Hematopoietic multipotent progenitor cell (in vitro differentiated cells): ENCODE measurements at places on chromosomes 12 and 14.

- no peak for DNase-seq
Measured at GRCh38 chr12:115004470-115005146, 320.6 kb upstream of the TBX3 start.

- no peak for DNase-seq
Measured at GRCh38 chr14:69921052-69921451, 41.8 kb downstream of the SMOC1 start.

- DNase-seq, result no peak
Measured at GRCh38 chr14:99947695-99948094, 117.5 kb upstream of the EVL start.

GRCh38 chr14:60250257-60251035 lies 1.4 kb downstream of the PPM1A start:
- no peak for DNase-seq

DNA sequence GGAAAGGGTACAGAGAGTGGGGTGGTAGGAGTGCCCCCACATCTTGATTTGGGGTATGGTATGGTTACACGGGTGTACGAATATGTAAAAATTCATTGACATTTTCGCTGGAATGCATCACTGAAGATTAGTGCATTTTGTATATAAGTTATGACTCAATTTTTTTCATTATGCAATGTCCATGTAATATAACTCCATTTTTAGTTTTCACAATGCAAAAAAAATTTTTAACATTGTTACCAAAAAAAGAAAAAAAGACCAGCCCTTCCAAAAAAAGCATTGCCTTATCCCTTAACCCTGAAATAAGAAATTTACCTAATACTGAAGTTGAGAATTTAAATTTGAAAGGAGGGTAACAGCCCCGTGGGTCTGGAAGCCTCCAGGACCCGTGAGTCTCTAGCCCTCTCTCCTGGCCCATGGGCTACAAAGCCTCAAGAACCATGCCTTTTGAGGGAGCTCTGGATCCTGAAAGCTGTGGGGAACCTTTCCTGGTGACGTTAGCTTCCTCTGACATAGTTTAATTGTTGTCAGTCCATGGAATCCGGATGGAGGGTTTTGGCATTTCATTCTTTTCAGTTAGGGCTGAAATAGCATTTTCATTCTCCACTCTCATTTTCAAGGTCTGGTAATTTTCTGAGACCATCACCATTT lies 55.6 kb upstream of the ACTN1 start:
- DNase-seq, result no peak

- DNase-seq, result no peak
Measured at GRCh38 chr12:64609536-64610078, 688 bp upstream of the RASSF3 start.

GRCh38 chr12:49956663-49957569 lies 4.8 kb upstream of the AQP5 start:
- no peak for DNase-seq
